ENCODE measurements at places on chromosomes 4 and X.

- no peak for DNase-seq
Observed at GRCh38 chr4:44025376-44026020, 423.1 kb downstream of the KCTD8 start.

GRCh38 chr4:110208419-110208818, 10.0 kb upstream of the ELOVL6 start:
- DNase-seq: no peak

GRCh38 chrX:23821847-23822246, 38.9 kb downstream of the SAT1 start:
- DNase-seq: no peak

GRCh38 chrX:120732879-120733278, 103.0 kb upstream of the C1GALT1C1 start:
- no peak for DNase-seq

- DNase-seq: no peak
Observed at GRCh38 chr4:79906303-79906702, 166.7 kb downstream of the ANTXR2 start.

DNA sequence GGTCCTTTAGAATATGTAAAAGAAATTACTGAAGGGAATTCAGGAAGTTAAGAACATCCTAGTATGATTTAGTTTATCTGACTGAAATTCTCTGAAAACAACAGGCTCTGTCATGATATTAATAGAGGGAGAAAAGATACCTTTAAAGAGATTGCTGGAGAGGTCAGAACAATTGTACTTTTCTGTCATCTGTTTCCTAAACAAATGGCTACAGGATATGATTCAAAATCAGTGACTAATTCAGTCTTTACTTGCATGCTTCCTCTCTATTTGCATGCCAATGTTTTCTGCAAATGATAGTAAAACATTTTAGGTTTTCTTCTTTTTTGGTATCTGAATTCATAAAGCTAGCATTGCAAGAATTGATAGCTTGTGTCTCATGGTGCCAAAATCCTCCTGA, 616.7 kb upstream of the PCDH7 start:
- no peak for DNase-seq

DNA sequence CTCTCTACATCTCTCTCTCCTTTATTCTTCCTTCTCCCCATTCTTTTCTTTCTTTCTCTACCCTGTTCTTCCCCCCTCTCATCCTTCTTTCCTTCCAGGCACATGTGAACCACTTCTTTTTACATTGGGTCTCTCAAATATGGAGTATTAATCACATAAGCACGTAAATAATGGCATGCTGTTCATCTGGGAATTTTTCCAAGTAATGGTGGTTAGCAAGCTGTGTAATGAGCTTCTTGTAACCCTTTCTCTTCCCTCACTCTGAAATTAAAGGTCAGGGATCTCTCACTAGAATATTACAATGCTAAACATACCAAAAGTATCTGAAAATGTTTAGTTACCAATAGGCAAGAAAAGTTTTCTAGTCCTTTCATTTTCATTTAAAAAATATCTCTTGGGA, 239.9 kb upstream of the TEX13A start:
- DNase-seq: no peak

DNA sequence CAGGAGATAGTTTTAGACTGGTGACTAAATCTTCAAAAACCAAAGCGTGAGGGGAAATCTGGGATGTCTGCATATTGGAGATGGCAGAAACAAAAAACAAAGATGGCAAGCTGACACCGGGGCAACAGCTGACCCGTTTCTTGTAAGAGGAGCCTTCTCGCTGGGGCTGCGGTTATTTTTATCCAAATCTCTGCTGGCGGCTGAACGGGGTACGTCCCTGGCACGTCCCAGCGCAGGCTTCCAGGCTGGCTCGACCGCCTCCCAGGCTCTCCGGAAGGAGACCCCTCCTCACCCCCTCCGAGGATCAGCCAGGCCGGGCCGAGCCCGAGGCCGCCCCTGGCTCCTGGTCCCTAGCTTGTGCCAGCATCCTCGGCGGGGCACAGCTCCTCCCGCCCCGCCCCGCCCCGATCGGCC, 403 bp downstream of the SGCB start:
- peak; percentile 62 for DNase-seq

GRCh38 chrX:53255738-53256191, 25.6 kb downstream of the IQSEC2 start:
- DNase-seq: no peak

DNA sequence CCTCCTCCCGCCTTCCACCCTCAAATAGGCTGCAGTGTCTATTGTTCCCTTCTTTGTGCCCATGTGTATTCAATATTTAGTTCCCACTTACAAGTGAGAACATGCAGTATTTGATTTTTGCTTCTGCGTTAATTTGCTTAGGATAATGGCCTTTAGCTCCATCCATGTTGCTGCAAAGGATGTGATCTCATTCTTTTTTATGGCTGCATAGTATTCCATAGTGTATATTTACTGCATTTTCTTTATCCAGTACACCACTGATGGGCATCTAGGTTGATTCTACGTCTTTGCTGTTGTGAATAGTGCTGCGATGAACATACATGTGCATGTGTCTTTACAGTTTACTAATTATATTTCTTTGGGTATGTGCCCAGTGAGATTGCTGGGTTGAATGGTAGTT, 51.6 kb upstream of the TMPRSS11B start:
- DNase-seq: no peak

- no peak for DNase-seq
Observed at GRCh38 chr4:139540632-139541031, 15.4 kb downstream of the SETD7 start.

- DNase-seq: no peak
Observed at GRCh38 chrX:53631156-53631555, 55.4 kb downstream of the HUWE1 start.

DNA sequence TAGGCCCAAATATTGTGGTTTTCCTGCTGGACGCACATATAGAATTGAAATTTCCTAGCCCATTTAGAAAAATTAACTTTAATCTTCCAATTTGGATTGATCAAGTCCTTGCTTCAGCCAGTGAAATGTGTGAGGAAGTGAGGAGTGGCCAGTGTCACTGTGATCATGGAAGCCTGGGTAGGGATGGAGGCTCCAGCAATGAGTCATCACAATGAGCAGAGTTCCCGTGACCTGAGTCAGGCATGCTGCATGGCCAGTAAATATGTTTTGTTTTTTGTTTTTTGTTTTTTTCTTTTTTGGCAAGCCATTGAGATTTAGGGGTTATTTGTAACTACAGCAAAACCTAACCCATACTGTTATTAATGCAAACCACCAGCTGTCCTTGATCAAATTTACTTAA, 52.1 kb downstream of the IDS start:
- DNase-seq: no peak

- DNase-seq: no peak
Observed at GRCh38 chr4:88147799-88148217, 10.6 kb downstream of the ABCG2 start.

- DNase-seq: no peak
Observed at GRCh38 chr4:71188156-71188640, 150.6 kb upstream of the SLC4A4 start.

DNA sequence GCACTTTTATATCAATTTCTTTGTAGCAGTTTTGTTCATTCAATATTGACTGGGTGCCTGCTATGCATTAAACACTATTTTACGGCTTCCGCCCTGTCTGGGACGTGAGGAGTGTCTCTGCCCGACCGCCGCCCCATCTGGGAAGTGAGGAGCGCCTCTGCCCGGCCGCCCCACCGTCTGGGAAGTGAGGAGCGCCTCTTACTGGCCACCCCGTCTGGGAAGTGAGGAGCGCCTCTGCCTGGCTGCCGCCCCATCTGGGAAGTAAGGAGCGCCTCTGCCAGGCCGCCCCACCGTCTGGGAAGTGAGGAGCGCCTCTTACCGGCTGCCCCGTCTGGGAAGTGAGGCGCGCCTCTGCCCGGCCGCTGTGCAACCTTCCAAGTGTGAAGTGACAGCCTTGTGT, 68.1 kb downstream of the RPS3A start:
- DNase-seq: no peak

GRCh38 chr4:101292214-101292613, 55.1 kb downstream of the PPP3CA start:
- no peak for DNase-seq

GRCh38 chr4:101707596-101707995, 82.9 kb upstream of the BANK1 start:
- no peak for DNase-seq

GRCh38 chrX:122579526-122579925, 604.6 kb upstream of the GRIA3 start:
- no peak for DNase-seq

GRCh38 chr4:37892641-37893040, 1.8 kb downstream of the TBC1D1 start:
- peak; percentile 58 for DNase-seq

GRCh38 chr4:86558258-86558657, 35.9 kb upstream of the PTPN13 start:
- DNase-seq: no peak

DNA sequence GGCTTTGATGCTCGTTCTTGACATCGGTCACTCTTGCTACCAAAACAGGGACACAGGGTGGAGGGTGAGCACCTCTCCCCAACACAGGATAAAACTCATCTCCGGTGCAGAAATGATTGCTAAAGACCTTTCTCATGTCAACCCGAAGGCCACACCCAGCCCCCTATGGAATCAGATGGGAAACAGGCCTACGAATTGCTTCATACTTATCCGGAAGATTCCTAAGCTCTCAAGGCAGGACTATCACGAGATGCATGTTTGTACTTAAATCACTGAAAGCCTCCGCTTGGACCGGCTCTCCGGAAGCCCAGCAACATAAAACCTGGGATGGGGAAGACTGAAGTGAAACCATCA, 74.9 kb downstream of the MTMR1 start:
- DNase-seq: no peak

GRCh38 chr4:7073526-7074390, 5.9 kb upstream of the GRPEL1 start:
- no peak for DNase-seq

DNA sequence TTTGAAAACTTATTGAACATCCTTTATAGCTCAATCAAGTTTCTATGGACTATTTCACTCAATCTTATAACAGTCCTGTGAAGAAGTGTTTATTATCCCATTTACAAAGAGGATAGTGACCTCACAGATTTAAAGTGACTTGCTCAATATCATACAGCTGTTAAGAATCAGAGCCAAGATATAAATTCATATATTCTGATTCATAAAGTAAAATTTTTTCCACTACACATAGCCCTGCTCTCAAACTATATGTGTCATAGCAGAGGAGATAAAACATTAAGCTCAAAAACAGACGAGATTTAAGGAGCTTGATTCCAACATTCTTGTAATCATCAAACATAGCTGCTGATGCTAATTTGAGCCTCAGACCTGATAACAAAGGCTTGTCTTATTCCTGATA, 226.8 kb downstream of the CAMK2D start:
- DNase-seq: no peak

DNA sequence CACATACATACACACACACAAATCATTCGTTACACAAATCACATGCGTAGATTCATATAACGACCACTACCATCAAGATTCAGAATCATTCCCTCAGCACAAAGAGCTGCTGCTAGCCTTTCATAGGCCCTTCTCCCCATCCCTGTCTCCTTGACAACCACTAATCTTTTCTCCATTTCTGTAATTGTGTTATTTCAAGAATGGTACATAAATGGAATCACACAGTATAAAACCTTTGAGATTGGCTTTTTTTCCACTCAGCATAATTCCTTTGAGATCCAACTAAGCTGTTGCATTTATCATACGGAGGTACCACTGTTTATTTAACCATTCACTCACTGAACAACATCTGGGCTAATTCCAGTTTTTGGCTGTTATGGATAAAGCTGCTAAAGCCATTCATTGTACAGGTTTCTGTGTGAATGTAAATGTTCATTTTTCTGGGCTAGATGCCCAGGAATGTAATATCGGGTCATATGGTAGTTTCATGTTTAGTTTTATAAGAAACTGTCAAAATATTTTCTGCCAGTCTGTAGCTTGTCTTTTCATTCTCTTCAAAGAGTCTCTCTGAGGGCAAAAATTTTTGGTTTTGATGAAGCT, 64.1 kb downstream of the USP11 start:
- no peak for DNase-seq

DNA sequence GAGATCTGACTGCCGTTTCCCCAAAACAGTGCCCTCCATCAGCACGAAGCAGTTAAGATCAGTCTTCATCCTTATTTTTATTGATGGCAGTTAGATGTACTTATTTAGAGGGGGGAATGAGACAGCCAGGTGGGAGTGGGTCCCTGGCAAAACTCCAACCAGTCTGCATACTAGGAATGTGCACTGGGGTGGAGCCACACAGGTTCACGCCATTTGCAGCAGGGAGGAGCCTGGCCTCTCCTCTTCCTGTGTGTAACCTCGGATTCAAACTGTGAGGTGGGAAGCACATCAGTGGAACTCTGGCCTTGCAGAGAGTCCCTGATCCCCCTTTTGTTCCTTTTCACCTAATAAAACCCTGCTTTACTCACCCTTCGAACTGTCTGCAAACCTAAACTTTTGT, 987.7 kb upstream of the GRIA3 start:
- DNase-seq: no peak

DNA sequence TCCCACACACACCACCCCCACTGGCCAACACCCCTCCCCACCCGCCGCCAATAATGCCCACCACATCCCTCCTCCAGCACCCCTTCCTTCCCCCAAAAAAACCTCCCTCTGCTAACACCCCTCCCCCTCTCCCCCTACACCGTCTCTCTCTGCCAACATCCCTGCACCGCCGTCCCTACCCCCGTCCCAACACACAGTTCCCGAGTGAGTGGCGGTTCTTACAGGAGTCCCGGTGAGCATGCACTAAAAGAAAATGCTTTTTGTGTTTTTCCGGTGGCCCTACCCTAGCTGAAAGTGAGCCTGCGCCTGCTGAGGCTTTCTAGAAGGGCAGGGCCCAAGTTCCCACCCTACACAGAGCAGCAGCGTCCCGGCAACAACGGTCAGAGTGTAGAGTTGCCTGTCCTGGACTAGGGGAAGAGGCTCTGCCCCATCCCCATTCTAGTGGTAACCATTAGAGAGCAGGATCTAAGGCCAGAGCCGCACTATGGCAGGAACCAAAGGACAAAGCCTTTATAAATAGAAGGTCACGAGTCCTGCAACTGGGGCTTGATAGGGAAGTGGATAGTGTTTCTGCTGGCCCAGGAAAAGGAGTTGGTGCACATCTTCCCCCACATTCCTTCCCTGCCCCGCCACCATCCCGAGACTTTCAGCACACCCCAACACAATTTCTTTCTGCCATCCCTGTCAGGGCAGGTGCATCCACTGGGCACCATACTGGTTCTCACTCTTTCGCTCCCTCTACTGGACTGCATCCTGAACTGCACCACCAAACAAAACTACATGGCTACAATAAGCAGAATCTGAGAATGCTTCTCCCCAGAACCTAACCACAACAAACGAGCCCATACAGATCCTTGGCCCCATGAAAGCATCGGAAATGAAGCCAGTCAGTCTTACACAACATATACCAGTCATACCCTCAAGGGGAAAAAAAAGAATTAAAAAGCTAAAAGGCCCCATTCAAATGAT, 78.1 kb upstream of the PAGE3 start:
- DNase-seq: no peak
